ENCODE measurements at places on chromosomes 6 and 20.

DNA sequence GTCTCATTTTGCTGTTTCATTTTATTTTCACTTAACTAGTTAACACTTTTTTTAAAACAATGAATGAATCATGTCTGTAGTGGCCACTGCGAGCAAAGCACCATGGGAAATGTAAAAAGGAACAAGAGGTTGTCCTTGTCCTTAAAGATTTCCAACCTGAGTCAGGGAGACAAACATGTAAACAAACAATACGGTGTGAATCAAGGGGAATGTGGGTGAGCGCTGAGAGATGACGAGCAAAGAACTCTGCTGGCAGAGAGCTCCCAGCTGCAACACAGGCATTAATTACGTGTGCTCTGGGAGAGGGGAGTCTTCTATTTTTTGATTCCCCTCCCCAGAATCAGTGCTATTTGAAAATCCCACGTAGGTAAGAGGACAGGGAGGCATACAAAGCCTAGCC, 84.3 kb downstream of the ATXN1 start:
- no peak for DNase-seq

DNA sequence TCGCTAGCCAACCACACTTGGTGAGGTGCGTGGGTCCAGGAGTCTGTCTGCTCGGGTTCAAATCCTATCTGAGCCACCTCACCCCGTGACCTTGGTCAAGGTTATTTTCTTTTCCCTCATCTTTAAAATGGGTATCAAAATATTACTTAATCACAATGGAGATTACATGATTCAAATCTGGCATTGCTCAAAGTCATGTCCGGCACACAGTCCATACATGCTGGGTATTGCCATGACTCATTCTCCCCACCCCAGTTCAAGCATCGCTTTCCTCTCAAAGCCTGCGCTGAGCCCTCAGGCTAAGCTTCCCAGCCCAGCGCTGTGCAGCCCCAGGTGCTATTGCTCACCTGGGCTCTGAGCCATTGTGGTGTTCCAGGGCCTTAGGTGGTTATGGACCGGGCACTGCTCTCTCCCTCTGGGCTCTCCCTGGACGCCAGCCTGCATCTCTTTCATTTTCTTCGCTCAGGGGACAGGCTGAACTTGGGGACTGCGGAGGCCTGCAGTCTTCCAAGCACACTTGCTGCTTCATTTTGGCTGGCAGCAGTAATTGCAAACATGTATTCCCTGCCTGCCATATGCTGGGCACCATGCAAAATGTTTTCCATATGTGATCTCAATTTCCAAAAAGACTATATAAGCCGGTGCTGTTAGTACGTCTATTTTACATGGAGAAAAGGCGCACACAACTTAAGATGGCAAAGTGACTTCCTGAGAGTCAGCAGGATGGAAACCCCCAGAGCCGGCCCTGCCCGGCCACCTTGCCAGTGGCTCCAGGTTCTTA, 27.3 kb downstream of the WRNIP1 start:
- DNase-seq, result no peak

DNA sequence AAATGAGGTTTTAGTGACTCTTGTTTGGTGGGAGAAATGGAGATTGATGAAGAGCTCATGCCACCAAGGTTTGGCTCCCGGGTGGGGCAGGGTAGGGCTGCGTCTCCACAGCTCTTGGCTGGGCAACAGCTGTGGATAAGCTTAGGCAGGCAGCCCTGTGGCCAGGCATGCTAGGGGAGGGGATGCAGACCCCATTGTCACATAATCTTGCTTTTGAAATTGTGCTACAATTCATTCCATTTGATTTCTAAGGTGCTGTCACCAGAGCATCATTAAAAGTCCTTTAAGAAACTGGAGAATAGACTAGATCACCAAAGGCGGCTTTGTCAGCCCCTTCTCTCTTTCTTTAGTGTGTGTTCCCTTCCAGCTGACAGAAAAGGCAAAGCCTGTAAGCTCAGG, 574.2 kb upstream of the JAG1 start:
- no peak for DNase-seq

DNA sequence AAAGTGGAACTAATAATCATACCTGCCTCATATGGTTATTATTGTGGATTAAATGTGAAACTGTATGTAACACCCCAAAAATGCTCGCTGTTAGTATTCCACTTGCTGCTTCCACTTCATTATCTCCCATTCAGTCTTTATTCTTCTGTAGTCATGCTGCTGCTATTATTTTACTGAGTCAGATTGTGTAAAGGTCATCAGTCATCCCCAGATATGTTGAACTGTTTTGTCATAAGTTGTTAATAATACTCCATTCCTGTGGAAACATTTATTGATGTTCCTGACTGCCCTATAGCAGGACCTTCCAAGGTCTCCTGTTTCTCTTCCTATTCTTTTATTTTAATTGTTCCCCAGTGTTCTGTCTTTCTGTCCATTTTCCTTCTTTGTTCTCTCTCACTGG, 1148.3 kb downstream of the EPHA7 start:
- no peak for DNase-seq

DNA sequence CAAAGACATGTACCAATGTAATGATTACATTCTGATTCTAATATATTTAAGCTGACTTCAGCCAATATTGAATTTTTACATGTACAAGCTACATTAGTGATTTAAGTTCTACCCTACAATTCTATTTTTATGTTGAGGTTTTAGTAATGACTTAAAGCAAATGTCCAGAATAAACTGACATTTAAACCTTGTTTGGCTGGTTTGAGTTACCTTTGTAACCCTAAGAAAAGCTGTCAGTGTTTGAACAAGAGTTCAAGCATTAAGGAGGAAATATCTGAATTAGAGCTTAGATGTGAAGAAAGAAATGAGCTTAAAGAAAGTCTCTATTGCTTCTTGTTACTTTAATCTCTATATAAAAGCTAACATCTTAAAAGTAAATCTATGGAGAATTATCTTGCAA, 710.6 kb upstream of the EPHA7 start:
- DNase-seq, result no peak

DNA sequence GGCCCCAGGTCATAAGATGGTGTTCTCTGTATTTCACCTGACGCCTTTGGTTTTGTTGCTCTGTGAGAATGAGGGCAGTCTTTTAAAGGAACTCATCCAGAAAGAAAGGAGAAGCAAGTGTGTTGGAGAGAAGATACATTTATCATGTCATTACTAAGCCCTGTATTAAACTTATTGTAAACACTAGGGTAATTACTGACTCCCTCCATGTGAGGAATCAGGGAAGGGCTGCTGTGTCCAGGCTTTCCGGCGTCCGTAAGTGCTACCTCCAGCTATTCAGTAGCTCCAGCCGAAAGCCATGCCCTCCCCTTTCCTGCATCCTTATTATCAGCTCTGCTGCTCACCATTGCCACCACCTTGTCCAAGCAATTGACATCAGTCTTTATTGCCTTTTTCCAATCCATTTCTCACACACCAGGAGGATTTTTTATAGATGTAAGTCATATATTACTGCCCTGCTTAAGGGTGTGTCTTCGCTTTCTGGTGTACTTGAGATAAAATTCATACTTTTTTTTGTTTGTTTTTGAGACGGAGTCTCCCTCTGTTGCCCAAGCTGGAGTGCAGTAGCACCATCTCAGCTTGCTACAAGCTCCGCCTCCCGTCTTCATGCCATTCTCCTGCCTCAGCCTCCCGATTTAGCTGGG, 94.7 kb downstream of the RPP40 start:
- DNase-seq, result no peak

- DNase-seq, result peak; percentile 6
Measured at GRCh38 chr20:7770578-7770977, 169.7 kb downstream of the HAO1 start.

GRCh38 chr6:127690092-127690491, 113.1 kb downstream of the C6orf58 start:
- DNase-seq, result no peak

DNA sequence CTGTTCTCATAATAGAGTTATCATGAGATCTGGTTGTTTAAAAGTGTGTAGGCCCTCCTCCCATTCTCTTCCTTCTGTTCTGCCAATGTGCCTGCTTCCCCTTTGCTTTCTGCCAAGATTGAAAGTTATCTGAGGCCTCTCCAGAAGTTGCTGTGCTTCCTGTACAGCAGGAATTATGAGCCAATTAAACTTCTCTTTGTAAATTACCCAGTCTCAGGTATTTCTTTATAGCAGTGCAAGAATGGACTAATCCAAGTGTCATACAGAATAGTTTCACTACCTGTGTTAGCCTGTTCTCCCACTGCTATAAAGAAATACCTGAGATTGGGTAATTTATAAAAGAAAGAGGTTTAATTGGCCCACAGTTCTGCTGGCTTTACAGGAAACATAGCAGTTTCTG, 100.0 kb downstream of the CD24 start:
- no peak for DNase-seq

- peak; percentile 29 for DNase-seq
Measured at GRCh38 chr6:69487688-69488087, 309.1 kb downstream of the LMBRD1 start.

DNA sequence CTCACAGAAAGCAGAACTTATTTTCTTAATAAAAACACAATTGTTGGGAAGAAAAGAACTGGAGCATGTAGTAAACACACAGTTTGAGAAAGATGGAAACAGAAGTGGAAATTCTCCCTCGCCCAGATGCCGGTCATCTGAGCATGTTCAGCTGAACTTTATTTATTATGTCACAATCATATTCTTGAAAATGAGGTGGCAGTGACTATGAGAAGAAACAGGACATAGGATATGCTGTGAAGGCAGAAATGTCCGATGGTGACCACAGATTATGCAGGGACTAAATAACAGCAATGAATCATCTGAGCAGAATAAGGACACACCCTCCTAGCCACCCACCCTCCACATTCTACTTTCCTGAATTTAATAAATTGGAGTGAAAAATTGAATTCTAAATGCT, 425.3 kb upstream of the NOX3 start:
- no peak for DNase-seq

DNA sequence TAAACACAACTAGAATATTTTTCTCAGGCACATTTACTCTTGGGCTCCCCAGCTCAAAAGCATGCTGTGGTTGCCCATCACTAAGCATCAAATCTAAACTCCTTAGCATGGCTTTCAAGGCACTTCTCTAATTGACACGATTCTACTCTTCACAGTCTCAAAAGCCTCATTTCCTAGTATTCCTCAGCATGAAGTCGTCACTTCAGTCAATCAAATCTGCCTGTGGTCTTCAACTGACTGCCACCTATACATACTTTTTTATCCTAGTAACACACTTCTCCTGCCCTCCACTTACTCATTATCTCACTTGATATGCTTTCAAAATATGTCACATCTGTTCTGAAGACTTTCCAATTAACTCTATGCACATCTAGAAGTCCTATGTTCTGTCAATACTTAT, 110.3 kb downstream of the TBC1D32 start:
- DNase-seq, result no peak

DNA sequence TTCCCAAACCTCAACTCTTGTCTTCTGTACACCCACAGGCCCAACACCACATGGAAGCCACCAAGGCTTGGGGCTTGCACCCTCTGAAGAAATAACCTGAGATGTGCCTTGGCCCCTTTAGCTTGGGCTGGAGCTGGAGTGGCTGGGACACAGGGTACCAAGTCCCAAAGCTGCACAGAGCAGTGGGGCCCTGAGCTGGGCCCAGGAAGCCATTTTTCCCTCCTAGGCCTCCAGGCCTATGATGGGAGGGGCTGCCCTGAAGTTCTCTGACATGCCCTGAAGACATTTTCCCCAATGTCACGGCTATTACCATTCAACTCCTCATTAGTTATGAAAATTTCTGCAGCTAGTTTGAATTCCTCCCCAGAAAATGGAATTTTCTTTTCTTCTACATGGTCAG, 163.2 kb upstream of the ARID1B start:
- no peak for DNase-seq

DNA sequence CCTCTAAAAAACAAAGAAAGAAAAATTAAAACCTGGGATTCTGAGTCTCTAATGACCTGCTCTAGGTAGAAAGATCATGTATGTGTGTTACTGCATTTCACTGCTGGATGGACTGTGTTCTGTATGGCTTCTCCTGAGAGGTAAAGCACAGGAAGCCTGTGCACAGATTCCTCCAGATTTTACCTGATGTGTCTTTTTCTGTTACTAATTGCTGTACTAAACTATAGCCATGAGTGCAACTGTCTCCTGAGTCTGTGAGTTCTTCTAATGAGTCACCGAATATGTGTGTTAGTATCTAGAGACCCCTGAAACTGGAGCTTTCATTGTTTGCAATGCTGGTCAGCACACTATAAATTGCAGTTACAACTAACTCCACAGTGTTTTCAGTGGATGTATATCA, 270.8 kb downstream of the CDKAL1 start:
- DNase-seq, result no peak

DNA sequence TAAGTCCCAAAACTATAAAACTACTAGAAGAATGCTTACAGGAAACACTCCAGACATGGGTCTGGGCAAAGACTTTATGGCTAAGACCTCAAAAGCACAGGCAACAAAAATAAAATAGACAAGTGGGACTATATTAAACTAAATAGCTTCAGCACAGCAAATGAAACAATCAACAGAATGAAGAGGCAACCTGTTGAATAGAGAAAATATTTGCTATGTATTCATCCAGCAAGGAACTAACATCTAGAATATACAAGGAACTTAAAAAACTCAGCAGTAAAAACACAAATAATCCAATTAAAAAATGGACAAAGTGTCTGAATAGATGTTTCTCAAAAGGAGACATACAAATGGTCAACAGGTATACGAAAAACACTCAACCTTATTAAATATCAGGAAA, 30.4 kb downstream of the HLA-G start:
- DNase-seq, result no peak

GRCh38 chr6:46953921-46954320, 32.2 kb upstream of the ADGRF5 start:
- no peak for DNase-seq

GRCh38 chr6:154538640-154539191, 28.2 kb upstream of the CNKSR3 start:
- no peak for DNase-seq

GRCh38 chr6:11294228-11294627, 61.8 kb upstream of the NEDD9 start:
- no peak for DNase-seq
